ENCODE measurements at places on chromosomes 12 and 14.

DNA sequence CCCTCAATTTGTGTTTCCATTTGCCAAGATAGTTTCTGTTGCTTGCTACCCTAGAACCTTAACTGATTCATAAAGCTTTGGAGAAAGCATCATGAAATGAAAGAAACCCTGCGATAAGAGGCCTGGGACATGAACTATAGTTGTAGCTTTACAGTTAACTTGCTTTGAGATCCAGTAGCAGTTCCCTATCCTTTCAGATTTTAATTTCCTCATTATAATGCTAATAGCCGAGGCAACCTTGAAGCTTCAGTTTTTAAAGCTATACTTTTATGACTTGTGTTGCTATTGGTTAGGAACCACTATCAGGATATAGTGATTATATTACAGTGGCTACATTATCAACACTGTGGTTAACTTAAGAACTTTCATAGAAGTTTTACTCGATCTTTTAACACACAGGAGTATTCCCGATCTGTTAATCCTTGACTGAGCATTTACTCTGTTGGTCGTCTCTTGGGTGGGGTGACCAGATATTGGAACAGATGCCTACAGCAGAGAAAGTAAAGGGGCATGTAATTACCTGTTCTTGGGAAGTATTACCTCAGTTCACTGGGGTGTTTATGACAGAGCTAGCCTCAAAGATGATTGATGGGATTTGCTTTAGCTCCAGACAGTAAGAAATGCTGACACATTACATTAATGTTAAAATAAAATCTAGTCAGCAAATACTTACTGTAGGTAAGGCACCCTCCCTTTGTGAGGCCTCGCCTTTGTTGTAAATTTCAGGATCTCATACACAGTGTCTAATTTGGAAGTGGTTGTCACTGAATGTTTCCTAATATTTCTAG, 86.2 kb upstream of the CSRP2 start:
- no peak for DNase-seq

DNA sequence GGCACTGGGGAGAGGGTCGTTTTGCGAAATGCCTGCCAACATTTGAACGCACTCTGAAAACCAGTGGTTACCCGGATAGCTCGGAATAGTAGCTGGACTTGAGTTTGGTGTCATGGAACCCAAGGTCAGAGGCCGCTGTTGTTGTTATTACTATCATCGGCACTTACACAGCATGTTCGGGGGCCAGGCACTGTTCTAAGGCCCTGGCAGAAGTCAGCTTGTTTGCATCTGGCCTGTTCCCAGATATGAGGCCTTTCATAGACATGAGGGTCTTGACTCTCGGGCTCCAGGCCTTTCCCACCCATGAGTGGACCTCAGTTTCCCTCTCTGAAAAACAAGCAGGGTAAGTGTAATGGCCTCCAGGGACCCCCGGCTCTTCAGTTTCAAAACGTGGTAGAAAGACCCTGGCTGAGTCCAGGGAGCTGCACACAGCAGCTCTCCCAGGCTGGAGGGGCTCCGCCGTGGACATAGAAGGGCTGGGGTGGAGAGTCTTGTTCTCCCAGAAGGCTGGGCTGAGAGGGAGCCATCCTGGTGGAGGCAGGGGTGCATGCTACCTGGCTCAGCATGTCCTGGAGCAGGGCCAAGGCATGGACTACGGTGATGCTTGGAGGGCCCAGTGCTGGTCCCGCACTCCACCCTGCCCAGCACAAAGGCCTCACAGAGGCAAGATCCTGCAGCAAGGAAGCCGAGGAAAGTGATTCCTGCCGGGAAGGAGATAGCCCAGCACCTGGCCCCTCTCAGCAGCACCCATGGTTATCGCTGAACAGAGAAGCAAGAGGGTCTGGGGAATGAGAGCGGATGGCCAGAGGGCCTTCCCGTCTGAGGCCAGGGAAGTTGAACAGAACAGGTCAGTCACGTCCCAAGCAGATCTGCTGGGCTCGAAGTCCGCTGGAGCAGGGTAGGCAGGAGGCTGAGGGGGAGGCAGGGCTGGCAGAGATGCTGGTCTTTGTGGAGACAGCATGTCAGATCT, 63.5 kb upstream of the C14orf180 start:
- no peak for DNase-seq

DNA sequence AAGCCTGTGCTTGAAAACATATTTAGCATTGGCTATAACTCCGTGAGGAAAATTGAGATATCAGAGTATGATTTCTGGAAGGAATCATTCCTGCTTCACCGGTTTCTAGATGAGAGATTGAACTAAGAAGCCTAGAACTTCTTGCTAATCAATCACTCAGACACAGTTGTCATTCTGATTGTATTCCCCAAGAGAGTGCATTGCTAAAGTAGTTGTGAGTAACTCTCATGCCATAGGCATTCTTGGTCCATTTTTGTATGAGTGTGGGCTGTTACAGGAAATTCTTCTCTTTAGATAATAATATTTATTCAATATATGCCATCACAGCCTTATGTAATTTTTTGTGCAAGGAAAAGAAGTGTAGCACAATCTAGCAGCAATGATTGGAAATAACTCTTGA, 893.3 kb upstream of the MDGA2 start:
- DNase-seq: no peak

- no peak for DNase-seq
These were observed 40.8 kb downstream of the DYRK2 start for GRCh38 chr12:67689385-67689784.

Data from activated CD4-positive, alpha-beta T cell treated with anti-CD3 and anti-CD28 coated beads for 36 hours (primary cell).